ENCODE measurements at places on chromosomes 1 and 21. TPM values are rescaled to one million over a fixed set of nuclear protein-coding genes. Genes with fewer than 3 reads are reported as not detected.
A peak's percentile ranks its signal among the peaks of the same experiment; 100 is the strongest.

CFAP141 gene
- 0.65 TPM for total RNA-seq

NUDT17 gene
- total RNA-seq, result 2.7 TPM

MARK1 gene
- not detected for total RNA-seq

- H3K4me3 ChIP-seq, result peak overlapping the region; percentile 11
- peaks cover 38% of the 10 kb centered on the region for H3K4me1 ChIP-seq
- H3K27ac ChIP-seq, result peak overlapping the region; percentile 87
- DNase-seq, result no peak
Observed at GRCh38 chr1:214418391-214418790, 133.0 kb downstream of the PTPN14 start.

GRCh38 chr1:170596701-170597100 lies 64.7 kb downstream of the GORAB start:
- no peaks in the 10 kb centered on the region for H3K36me3 ChIP-seq
- no peaks in the 10 kb centered on the region for H3K4me1 ChIP-seq
- no peak overlapping the region for H3K27ac ChIP-seq
- no peak for DNase-seq
- H3K27me3 ChIP-seq, result no peaks in the 10 kb centered on the region

- peak overlapping the region; percentile 11 for H3K27ac ChIP-seq
- no peaks in the 10 kb centered on the region for H3K36me3 ChIP-seq
- H3K4me1 ChIP-seq, result peaks cover 10% of the 10 kb centered on the region
- peak; percentile 71 for DNase-seq
Observed at GRCh38 chr1:147700042-147701006, 30.0 kb upstream of the ACP6 start.

All from activated CD4-positive, alpha-beta T cell treated with anti-CD3 and anti-CD28 coated beads, Interleukin-2, amount 10 ng/mL, durations not matched to agents 7 days and 5 days (primary cell).